ENCODE measurements at places on chromosomes 3 and 15.
A peak's percentile ranks its signal among the peaks of the same experiment; 100 is the strongest.

DNA sequence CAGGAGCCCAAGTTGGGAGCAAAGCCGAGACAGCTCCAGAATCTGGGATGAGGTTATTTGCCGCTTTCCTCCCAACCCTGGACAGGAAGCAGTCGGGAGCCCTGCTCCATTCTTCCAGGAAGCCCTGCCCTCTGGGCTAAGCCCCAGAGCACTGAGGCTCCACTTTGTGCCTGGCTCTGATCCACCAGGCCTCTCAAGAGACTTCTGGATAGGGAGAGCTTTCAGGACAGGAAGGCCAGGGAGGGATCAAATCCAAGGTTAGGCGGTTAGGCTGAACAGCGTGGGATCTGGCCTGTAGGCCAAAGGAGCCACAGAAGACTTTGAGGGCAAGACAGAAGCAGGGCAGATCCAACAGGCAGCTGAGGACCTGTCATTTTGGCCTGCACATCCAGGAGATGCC lies 835 bp downstream of the STOML1 start:
- peak; percentile 73 for DNase-seq

GRCh38 chr3:61561374-61562041 lies at the start of gene PTPRG:
PTPRG (plus strand) TSS chr3:61561571; CDS start chr3:61562288, 717 bp downstream.
- peak; percentile 98 for DNase-seq

DNA sequence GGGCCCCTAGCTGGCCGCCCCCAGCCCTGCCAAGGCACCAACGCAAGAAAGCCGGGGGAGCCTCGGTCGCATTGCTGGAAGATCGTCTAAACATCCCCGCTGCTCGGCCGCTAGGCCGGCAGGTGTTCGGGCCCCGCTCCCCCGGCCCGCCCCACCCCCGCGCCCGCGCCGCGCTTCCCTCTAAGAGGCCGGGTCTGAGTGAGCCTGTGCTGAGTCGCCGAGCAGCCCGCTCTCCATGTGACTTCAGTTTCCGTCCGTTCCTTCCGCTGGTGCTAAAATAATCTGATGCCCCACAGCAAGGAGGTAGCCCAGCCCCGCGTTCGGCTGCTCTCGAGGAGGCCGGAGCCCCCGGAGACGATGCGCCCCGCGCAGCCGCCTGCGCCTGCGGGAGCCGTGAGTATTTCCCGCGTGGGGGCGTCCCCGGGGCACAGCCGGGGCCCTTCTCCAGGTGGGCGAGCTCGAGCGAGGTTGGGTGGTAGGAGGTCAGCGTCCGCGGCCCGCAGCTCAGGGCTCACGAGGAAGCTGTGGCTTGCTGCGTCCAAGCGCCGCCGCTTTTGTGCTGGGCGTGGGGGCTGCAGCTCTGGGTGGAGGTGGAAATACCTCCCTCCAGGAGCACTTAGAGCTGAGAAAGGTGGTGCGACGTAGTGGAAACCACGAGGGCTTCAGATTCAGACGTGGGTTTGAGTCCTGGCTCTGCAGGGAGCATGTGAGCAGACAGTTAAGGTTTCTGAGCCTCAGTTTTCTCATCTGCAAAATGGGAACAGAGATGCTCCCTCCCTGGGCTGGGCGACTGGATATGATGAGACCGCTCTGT lies at the start of gene NRROS:
NRROS (plus strand) TSS at position 212 of the 814 bp plus-strand sequence. CDS start 14,846 bp downstream, outside the sequence.
- DNase-seq, result peak; percentile 76

GRCh38 chr3:45762647-45763302 lies 33.6 kb downstream of the SLC6A20 start:
- no peak for DNase-seq

DNA sequence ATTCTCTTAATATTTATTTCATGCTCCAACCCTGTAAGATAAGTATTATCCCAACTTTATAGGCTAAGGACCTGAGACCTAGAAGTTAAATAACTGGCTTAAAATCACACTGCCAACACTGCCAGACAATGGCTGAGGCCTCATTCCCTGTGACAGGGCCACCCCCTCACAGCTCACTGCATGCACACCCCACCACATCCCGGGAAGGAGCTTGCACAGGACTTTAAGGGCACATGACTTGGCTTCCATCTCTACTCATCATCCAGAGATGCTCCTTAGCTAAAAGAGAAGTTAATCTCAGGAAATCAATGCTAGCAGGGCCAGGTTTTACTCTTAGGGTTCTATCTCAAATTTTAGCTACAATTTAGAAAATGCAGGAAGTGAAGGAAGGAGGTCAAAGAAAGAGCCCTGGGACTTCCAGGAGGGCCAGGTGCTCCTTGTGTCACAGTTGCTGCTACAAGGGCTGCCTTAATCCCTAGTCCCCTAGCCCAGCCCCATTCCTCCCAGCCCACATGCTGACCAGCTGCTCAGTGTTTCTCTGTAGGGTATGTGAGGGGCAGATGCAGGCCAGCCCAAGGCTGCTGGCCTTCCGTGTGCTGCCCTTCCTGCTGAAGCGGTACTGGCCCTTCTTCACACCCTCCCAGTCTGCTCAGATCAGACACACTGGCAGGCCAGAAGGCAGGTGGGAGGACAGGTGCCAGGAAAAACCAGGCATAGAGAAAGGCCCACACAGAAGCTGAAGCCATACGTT lies 53.5 kb downstream of the WWTR1 start:
- peak; percentile 63 for DNase-seq

DNA sequence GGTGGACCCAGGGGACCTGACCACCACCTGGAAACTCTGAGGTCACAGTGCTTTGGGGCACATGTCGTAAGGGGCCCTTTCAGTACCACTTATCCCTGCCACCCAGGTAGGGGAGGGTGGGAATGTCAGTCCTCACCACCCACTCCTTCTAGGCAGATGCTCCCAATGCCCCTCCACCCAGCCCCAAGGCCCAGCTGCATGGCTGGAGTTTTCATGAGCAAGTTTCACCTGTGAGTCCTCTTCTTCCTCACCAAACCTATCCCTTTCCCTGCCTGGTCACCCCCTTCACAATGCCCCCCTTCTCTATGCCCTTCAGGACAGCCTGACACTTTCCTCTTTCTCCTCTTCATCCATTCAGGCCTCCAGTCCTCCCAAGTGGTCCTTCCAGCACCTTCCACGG lies 9.8 kb downstream of the FAM174B start:
- no peak for DNase-seq

DNA sequence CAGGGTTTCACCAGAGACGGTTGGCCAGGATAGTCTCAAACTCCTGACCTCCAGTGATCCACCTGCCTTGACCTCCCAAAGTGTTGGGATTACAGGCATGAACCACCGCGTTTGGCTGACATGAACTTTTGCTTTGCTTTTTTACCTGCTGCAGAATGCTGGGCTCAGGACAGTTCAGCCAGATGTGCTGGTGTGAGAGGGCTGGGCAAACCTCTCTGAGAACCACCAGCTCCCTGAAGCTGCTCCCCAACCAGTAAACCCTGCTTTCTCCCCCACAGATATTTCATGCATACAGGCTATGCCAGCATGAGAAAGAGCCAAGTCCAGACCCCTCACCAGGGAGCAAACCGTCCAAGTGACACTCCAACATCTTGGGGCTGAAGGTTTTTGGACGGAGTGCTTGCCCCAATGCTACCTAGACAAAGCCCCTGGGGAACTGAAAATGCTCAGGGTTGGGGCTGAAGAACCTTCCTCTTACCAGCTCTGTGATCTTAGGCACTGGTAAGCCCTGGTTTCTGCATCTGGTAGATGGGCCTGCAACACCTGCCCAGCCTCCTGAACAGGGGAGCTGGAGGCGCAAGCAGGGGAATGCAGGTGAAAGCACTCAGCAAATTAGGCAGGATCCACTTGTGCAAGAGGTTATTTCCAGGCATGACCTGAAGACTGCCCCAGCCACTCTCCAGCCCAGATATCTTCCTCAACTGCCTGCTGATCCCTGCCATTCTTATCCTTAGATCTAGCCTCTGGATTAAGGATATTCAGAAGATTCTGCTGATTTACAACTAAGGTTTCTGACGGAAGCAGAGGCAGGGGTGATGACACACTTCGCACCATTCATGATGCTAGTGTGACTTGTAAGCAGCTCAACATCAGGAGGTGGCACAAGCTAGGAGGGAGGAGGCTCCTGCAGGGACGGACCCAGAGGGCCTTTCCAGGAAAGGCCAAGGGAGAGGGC lies 78.8 kb downstream of the TLE3 start:
- no peak for DNase-seq

- DNase-seq, result no peak
Measured at GRCh38 chr15:72173864-72174550, 23.6 kb downstream of the GRAMD2A start.

DNA sequence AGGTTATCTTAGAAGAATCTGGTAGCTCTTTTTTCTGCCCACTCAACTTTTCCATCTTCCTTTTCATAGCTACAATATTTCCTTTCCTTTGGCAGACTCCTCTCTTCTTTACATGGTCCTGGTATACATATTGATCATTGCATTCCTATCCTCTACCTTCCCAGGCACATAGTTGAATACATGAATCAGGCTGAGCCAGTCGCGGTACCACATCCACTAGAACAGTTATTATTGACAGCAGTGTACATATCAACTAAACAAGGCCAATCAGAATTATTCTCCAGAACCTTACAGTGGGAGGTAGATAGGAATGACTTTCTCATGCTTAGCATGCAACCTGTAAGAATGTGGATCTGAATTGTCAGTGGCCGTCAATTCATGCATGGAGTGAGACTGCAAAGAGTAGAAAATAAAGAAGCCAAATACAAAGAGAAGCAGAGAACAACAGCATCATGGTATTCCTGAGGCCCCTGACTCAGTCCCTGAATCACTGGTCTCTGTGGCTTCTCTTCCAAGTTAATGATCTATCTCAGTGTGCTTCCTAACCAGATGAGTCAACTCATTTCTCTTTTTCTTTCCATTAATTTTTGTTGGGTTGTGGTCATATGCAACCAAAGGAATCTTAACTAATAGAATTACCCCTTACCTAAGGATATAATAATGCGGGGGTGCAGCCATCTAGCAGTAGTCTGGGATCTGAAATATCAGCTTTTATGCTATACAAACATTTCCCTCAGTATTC lies 60.9 kb upstream of the DCBLD2 start:
- peak; percentile 93 for DNase-seq

DNA sequence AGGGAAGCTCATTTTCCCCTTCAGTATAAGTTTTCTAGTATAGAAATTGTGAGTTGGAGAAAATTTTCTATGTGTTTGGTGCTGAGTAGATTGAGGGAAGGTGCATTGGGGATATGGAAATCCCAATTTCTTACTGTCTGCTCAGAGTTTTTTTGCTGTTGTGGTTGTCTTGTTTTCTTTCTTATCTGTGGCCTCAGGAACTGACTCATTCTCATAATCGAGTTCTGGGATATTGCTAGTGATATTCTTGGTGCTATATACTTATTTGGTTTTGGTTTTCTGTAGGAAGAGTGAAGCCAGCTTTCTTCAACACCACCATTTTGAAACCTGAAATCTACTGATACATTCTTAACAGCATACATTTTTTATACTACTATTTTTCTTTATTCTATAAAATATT lies 869.2 kb downstream of the DIPK2A start:
- no peak for DNase-seq

GRCh38 chr3:161221806-161222600 lies 892 bp downstream of the NMD3 start:
- DNase-seq, result peak; percentile 68

DNA sequence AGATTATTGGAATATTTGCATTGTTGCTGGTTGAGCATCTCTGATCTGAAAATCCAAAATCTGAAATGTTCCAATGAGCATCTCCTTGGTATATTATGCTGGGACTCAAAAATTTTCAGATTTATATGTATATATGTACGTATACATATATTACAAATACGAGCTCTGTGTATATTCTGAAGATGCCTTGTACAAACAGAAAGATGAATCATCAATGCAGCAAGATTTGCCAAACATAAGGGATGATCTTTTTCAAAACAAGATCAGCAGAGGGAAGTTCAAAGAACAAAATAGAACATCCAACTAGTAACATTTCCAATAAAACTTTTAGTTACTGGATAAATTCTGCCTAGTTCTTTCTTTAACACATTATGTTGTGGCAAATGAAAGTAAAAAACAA lies 42.5 kb downstream of the HERC1 start:
- DNase-seq, result peak; percentile 64

DNA sequence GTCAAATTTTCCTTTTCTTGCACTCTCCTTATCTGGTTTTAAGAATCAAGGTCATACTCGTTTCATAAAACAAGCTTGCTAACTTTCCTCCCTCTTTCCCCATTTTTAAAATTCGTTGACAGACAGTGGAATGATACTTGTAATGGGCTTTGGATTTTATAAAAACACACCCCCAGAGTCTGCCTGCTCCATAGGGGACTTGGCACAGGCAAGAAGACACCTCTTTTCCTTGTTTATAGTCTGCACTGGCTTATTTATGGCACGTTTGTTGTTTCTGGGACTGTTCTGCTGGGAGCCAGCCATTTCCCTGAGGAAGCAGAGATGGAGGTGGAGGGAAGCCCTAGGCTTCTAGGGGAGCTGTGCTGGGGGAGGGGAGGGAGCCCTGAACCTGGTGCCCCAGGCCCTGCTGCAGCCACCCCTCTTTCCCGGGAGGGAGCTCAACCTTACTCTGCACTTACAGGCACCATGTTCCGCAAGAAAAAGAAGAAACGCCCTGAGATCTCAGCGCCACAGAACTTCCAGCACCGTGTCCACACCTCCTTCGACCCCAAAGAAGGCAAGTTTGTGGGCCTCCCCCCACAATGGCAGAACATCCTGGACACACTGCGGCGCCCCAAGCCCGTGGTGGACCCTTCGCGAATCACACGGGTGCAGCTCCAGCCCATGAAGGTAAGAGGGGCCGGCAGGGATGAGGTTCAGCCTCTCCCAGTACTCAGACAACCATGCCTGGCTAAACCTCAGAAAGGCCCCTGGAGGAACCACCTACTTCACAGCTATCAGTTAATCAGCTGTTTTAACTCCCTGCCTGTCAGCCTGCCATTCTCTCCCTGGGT lies 18.3 kb downstream of the ANKRD63 start:
- no peak for DNase-seq

DNA sequence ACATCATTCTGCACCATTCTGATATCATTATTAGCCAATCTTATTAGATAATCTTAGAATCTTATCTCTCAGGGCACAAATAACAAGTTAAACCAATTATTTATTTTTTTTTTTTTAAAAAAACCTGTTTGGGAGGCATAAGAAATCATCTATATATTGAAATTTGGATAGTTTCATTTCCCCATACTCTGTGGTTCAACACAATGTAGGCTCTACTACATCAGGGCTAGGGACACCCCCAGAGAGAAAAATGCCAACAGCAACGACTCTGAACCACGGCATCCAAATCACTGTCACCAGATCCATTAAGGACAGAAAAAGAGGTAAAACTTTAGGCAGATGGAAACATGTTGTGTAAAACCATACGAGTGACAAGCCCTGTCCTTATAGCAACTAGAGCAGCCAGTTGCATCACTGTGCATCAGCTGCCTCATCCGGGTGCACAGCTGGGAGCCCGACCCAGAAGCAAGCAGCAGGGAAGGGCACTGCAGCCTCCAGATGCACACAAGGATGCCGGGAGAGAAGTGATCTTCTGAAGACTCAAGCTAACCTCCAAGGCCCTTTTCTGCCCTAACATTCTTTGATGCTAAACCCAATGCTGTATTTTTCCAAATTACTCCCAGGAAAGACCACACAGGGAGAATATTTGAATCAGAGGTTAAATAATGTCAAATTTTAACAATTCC lies 381.1 kb downstream of the CTNNB1 start:
- DNase-seq, result peak; percentile 37

DNA sequence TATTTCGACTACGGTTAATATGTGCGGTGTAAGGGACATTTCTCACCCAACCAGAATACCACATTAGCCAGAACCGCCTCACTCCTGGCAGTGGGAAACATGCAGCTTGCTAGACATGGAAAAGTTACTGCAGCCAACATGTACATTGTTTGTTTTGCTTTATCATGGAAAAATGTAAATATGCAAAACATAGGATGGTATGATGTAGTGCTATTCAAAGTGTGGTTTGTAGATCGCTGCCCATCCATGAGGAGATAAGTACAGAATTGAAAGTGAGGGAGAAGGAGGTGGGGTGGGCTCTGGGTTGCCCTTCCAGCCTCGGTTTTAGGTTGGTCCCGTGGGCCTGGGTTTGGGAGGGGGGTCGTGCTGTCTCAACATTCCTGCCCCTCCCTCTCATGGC lies 42.5 kb upstream of the SPESP1 start:
- no peak for DNase-seq

Measured in GM23248 (cell line).